ENCODE measurements at places on chromosomes 6 and 20.

GRCh38 chr6:169082817-169083507, 170.7 kb downstream of the THBS2 start:
- DNase-seq = no peak

DNA sequence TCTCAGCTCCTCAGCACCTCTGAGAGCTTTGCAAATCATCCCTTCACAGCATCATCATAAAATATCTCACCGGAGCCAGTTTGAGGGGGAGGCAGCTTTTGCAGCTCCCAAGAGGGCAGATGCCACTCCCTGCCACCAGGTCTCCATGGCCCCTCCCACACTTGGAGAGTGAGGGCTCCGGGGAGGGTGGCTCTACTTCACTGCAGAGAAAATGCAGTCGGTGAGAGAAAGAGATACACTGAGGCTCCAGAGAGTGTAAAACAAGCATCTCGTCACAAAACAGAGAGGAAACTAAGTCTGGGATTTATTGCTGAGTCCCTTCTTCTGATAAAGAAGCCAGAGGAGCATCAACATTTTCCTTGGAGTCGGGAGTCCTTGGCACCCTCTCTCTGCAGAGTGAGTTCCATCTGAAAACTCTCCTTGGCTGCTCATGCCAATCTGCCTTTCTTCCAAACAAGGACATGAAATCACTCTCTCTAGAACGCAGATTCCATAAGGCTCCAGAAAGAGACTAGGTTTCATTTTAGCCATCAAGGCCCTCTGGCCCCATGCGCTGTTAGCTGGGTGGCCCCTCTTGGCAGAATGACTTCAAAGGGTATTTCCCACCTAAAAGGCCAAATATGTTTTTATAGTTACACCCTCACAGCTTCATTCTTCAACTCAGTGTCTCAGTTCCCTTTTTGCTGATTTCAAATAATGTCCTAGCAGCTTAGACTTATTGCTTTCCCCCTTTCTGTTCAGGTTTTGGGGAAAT, 70.6 kb upstream of the F13A1 start:
- no peak for DNase-seq

DNA sequence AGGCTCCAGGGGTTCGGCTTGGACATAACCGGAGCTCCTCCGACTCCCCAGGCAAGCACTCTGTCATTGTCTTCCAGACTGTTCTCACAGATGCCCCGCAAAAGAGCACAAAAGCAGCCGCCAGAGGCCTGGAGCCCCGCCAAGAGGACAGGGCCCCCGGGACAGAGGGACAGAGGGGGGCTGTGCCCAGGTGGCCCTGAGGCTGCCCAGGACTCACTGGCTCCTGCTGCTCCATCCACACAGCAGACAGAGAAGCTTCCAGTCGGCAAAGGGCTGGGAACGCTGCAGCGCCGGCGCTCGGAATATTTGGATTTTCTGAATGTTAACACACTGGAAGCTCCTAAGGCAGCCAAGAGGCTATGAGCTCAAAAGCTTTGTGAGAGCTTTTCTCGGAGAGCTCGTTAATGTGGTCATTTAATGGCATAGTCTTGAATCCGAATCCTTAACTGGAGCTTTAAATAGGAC, 68.0 kb upstream of the QKI start:
- DNase-seq = no peak

- no peak for DNase-seq
Observed at GRCh38 chr6:41588111-41588510, 41.9 kb downstream of the FOXP4 start.

GRCh38 chr6:56624728-56625069, 18.0 kb downstream of the DST start:
- no peak for DNase-seq

- DNase-seq = no peak
Observed at GRCh38 chr6:132813173-132813856, 1.1 kb upstream of the RPS12 start.

GRCh38 chr20:2626853-2627541, 25.4 kb upstream of the NOP56 start:
- DNase-seq = peak; percentile 33

DNA sequence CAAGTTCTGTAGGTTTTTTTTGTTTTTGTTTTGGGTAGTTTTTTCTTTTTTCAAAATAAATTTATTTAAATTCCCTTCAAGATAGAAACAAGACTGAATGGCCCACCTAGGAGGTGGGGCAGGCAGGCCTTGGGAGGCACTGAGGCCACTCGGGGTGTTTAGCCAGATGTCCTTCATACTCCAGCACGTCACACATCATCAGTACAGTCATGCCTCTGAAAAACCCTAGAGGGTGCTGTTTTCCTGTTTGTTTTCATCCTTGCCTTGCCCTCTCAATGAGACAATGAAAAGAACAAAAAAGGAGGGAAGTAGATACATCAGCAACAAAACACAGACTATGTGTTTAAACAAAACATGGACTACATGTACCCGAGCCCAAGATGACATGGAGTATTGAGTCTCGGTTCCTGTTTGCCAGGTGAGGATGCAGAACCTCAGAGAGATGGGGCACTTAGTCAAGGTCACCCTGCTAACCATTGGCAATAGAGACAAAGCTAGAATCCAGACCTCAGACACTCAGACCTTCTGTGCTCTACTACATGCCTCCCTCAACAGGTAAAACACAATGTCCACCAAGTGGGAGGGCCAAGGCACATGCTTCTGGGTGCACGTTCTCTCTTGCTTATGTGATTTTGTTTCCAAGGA, 26.8 kb upstream of the CLIC5 start:
- no peak for DNase-seq

DNA sequence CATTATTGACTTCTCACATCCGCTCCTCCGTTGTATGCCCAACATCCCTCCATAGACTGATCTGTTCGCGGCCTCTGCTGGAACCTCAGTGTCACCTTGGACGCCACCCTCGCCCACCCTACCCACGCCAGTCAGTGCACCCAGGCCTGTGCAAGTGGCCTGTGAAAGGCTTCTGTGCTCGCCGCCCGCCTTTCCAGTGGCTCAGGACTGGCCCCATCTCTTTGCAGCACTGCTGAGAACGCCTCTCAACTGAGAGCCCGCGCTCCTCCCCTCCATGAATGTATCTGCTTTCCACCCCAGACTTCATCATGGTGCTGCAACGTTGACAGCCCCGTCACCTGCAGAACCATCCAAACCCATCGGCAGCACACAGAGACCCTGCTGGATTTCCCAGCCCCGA, 227.3 kb upstream of the QKI start:
- no peak for DNase-seq

DNA sequence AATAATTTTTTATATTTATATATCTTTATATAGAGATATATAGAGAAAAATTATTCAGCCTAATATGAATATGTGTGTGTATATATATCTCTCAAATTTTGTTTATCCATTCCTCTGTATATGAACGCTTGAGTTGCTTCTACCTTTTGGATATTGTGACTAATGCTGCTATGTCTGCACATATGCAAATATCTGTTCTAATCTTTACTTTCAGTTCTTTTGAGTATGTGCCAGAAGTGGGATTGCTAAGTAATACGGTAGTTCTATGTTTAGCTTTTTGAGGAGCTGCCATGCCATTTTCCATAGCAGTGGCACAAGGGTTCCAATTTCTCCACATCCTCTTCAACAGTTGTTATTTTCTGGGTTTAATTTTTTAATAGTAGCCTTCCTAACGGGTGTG, 72.8 kb upstream of the CEP85L start:
- DNase-seq = no peak

- no peak for DNase-seq
Observed at GRCh38 chr6:20115246-20115980, 96.9 kb downstream of the MBOAT1 start.

DNA sequence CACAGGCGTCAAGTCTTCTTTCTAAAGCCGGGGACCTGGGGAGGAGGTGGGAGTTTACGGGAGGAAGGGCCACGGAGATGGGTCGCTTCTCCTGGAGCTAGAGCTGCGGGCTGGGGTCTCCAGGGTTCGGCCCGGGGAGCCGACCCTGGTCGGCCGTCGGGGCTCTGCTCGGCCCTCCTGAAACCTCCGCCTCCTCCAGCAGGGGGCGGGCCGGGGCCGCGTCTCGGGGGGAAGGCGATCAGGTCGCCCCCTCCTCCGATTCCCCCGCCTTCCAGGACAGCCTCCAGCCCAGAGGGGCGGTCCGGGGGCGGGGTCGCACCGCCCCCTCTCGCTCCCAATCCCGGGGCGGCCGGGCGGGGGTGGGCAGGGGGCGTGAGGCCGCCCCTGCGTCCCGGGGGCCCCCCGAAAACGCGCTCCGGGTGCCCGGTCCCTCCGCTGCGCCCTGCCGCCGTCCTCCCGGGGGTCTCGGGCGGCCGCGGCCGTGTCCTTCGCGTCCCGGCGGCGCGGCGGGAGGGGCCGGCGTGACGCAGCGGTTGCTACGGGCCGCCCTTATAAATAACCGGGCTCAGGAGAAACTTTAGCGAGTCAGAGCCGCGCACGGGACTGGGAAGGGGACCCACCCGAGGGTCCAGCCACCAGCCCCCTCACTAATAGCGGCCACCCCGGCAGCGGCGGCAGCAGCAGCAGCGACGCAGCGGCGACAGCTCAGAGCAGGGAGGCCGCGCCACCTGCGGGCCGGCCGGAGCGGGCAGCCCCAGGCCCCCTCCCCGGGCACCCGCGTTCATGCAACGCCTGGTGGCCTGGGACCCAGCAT, at the start of gene CEBPB:
Gene CEBPB, plus strand, starts transcription at position 580 of the 814 bp plus-strand sequence. Its CDS starts 204 bp downstream, at position 784.
- peak; percentile 65 for DNase-seq

DNA sequence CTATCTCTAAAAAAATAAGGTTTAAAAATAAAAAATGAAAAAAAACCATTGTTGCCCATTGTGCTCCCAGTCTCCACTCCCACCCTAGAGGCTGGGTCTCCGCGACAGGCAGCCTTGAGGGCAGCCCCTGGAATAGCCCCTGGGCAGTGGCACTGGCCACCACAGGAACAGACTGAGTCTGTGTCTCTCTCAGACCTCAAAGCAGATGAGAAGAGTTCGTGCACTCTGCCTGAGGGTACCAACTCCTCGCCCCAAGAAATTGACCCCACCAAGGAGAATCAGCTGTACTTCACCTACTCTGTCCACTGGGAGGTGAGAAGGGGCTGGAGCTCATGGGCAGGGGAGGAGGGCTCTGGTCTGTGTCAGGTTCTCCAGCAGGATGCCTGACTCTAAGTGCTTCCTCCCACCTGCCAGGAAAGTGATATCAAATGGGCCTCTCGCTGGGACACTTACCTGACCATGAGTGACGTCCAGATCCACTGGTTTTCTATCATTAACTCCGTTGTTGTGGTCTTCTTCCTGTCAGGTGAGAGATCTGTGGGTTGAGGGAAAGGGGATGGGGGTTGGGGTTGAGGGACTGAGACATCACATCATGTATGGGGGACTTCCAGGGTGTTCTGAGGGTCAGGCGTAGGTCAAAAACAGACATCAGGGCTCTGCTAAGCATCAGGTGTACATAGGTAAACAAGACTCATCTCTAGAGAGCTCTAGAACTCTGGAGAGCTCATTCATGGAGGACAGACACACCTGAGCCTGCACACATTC, 35.6 kb downstream of the TM9SF4 start:
- no peak for DNase-seq

GRCh38 chr6:36839749-36840431, 646 bp upstream of the CPNE5 start:
- no peak for DNase-seq

GRCh38 chr6:165652766-165653165, 10.3 kb downstream of the PDE10A start:
- DNase-seq = no peak

GRCh38 chr20:62069741-62070216, 4.1 kb upstream of the TAF4 start:
- DNase-seq = peak; percentile 75

- no peak for DNase-seq
Observed at GRCh38 chr6:169729961-169730360, 5.7 kb upstream of the PHF10 start.

GRCh38 chr6:157272866-157273755, 50.2 kb downstream of the TMEM242 start:
- DNase-seq = peak; percentile 17

DNA sequence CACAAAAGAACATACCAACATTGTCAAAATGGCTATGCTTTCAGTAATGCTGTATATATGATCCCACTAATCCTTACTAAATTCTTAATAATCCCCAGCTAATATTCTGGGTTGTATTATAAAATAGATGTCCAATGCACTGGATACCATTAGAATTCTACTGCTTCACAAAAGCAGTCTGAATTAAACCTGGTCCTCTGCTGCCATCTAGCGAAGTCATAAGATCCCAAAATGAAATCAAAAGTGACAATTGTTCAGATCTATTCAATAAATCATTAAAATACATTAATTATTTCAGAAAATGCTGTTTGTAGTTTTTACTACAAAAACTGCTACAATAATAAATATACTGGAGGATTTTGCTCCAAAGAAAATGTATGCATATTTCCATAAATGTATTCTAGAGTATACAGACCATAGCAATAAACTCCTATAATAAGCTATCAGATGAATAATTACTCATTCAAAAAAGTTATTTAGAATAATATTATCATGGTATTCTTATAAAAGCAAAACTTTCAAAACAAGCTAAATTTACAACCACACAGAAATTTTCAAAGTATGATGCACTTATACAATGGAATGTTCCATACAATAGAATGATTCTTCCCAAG, 92.6 kb downstream of the RNGTT start:
- no peak for DNase-seq

DNA sequence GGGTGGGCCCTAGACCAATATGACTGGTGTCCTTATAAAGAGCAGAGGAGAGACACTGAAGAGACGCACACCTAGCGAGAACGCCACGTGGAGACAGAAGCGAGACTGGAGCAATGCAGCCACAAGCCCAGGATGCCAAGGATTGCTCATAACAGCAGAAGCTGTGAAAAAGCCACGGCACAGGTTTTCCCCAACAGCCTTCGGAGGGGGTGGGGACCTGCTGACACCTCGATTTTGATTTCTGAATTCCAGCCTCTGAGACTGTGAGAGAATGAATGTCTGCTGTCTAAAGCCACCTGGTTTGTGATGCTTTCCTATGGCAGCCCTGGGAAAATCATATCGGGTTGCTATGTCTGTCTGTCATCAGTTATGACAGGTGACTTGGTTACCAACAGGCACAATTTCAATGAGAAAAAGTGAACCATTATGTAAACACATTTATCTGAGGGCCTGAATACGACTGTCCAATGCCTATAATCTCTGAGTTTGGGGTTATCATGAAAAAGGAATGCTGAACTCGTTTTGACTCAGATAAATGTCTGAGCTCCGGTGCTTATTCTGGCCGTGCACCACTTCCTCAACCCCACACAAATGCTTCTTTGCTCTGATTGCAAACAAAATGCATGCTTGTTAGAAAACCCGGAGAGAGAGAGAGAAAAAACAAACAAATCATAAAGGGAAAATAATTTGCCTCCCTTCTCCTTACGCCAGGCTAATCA, 769.7 kb downstream of the PTPRT start:
- no peak for DNase-seq

- DNase-seq = no peak
Observed at GRCh38 chr20:16158090-16158975, 414.9 kb downstream of the KIF16B start.

DNA sequence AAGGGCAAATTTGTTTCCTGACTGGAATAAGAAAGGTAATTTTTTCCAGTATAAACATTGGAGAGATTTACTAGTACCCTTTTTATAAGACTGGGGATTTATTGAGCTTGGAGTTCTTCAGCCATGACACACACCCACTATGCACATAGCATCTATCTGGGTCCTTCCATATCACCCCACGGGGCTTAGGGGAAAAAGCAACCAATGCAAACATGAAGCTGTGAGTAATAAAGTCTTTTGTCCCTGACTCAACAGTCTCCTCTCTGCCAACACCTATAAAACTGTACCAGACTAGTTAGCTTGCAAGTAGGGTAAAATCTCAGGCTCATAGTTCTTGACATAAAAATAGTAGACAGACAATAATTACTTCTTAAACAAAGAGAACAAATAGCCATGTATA, 23.4 kb downstream of the COL21A1 start:
- peak; percentile 90 for DNase-seq

GRCh38 chr20:8744228-8744844, 324.6 kb upstream of the PLCB4 start:
- DNase-seq = no peak
